Frontal cortex (tissue), 4 donors: ENCODE measurements at places on chromosomes 11 and 22.

- no peak for DNase-seq
Measured at GRCh38 chr11:87035976-87036583, 1.7 kb upstream of the TMEM135 start.

- peak; percentile 64 for DNase-seq
Measured at GRCh38 chr22:43385770-43386641, 25.8 kb upstream of the MPPED1 start.

DNA sequence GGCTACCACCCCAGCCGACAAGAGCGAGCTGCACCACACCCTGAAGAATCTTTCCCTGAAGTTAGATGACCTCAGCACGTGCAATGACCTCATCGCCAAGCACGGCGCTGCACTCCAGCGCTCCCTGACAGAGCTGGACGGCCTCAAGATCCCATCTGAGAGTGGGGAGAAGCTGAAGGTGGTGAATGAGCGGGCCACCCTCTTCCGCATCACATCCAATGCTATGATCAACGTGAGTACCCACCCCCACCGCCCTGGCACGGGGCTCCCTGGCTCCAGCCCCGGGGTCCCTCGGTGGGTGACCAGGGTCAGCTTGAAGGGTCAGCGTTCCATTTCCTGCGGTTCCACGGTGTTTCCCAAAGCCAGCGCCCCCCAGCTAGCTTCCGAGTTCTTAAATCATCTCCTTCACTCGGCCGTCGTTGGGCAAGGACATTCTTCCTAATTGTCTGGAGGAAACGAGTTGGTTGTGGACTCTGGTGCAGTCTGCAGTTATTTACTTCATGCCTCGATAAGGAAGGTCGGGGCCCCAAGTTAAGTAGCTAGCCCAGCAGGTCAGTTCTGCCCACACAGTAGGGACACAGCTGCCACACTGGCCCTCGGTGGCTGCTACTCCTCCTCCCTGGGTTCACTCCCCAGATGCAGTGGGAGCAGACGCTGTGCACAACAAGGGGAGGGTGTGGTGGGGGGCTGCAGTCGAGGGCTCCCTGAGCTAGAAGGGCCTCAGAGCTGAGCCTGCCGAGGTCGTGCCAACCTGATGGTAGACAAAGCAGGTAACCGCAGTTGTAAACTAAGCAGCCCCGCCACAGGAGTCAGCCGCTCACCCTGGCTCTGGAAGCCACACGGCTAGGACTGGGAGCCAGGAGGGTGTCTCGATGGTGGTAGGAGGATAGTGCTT lies 97.9 kb downstream of the MORC2 start:
- no peak for DNase-seq

GRCh38 chr11:78748918-78749690 lies 174.4 kb upstream of the NARS2 start:
- no peak for DNase-seq

GRCh38 chr11:108654994-108655631 lies 9.8 kb upstream of the DDX10 start:
- DNase-seq = no peak

- no peak for DNase-seq
Measured at GRCh38 chr11:107957109-107957588, 28.9 kb downstream of the RAB39A start.

DNA sequence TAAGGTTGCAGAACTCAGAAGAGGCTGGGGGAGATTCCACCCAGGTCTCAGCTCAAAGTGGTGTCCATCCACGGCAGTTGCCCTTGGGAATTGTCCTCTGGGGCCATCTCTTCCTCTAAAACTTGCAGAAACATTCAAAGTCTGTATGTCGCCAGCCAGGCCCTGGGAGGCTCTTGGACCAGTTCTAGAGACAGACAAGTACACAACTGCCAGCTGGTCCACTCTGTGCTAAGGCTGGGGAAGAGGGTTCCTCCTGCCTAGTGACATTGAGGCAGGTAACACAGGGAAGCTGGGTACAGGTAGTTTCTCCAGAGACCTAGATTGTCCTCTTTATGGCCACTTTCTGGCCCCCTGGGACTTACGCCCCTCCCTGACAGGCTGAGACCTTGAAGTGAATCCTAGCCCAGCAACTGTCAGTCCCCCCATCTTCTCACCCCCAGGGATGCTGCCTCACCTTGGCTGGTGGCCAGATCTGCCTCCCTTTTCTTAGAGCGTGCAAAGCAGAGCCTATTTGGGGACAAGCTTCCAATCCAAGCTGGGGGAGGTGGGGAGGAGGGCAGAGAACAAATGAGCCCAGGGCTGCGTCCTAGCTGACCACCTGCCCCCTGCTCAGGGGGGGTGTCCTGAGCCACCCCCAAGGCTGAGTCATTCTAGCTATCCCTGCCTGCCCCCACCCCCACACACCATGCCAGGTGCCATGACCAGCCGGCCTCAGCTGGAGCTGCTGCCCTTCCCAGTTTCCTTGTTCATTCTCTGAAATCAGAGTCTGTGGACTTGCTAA lies 8.4 kb downstream of the FAM83F start:
- no peak for DNase-seq

DNA sequence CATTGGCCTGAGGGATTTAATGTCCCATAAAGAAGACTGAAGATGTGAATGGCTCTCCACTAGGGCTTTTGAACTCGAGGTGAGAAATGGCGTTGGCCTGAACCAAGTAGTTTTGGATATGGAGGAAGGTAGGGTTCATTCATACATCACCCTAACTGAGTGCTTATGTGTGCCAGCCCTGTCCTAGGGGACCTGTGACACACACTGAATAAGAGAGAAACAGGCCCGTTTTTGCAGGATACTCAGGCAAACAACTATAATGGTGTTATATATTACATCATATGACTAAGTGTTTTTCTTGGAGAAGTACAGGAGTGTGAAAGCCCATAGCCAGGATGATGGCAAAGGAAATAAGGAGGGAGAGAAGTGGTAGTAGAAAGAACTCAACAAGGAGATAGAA lies 368.1 kb downstream of the TMEM135 start:
- DNase-seq = no peak

DNA sequence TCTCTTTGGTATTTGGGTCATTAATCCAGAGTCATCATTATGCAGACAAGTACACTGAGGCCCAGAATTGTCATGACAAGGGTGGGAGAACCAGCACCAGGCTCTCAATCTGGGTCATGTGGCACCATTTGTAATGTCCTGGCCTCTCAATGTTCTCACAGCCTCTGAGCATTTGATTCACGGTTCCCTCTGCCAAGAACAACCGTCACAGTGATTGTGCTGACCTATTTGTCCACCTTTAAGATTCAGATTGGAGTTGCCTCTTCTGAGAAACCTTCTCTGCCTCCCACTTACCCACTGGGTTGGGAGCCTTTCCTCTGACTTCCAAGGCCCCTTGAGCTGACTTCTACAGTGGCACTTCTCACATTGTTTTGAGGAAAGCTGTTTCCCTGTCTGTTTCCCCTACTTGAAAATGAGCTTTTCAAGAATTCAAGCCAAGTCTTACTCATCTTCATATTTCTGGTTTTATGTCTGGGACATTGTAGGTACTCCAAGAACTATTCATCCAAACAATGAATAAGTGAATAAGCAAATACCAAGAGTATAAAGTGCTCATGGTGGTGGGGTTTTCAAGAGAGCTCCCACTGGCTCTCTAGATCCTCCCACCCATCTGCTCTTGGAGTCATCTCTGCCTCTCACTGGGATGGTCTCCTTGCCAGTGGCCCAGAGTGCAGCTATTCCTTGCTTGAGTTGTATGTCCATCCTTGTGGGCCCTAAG lies 126.4 kb upstream of the E2F8 start:
- no peak for DNase-seq

GRCh38 chr11:93361435-93361834 lies 30.9 kb downstream of the DEUP1 start:
- no peak for DNase-seq

DNA sequence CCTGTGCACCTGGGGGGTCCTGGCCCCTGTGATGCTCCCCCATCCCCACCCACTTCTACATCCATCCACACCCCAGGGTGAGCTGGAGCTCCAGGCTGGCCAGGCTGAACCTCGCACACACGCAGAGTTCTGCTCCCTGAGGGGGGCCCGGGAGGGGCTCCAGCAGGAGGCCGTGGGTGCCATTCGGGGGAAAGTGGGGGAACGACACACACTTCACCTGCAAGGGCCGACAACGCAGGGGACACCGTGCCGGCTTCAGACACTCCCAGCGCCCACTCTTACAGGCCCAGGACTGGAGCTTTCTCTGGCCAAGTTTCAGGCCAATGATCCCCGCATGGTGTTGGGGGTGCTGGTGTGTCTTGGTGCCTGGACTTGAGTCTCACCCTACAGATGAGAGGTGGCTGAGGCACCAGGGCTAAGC lies 20.0 kb upstream of the TALDO1 start:
- DNase-seq = no peak

DNA sequence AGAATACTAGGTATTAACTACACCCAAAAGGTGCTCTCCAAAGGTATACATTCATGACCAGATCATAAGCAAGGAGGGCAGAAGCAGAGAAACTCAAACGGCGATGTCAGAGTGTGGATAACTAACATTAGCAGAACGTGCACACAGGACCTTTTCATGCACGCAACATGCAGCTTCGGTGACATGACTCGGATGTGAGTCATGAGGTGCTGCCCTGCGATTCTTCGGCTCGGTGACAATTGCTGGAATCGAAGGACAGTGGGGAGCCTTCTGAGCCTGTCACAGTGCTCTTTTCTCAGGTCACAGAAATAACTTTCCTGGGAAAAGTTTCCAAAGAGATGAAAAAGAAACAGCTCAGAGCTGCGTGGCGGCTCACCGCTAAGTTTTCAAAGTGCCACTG lies 418.5 kb upstream of the SYN3 start:
- DNase-seq = no peak

- DNase-seq = no peak
Measured at GRCh38 chr11:122910775-122911174, 28.2 kb downstream of the JHY start.

GRCh38 chr11:46417711-46418110 lies 26.1 kb upstream of the CHRM4 start:
- DNase-seq = no peak

- DNase-seq = no peak
Measured at GRCh38 chr11:133732109-133732674, 113.1 kb downstream of the SPATA19 start.

DNA sequence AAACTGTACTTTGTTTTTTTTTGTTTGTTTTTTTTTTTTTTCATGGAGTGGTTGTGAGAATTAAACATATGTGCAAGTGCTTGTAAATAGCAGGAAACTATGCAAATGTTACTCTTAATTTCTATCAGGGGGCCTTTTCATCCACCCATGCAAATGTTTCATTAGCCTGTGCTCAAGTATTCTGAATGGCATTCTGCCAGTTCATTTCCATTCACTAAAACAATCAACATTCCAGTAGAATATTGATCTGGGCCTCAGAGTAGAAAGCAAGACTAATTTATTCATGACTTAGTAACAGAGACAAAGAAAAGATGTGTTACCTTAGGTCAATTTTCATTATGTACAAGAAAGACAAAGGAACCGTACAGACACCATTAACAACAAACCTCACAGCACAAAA lies 971.4 kb downstream of the DLG2 start:
- DNase-seq = no peak

DNA sequence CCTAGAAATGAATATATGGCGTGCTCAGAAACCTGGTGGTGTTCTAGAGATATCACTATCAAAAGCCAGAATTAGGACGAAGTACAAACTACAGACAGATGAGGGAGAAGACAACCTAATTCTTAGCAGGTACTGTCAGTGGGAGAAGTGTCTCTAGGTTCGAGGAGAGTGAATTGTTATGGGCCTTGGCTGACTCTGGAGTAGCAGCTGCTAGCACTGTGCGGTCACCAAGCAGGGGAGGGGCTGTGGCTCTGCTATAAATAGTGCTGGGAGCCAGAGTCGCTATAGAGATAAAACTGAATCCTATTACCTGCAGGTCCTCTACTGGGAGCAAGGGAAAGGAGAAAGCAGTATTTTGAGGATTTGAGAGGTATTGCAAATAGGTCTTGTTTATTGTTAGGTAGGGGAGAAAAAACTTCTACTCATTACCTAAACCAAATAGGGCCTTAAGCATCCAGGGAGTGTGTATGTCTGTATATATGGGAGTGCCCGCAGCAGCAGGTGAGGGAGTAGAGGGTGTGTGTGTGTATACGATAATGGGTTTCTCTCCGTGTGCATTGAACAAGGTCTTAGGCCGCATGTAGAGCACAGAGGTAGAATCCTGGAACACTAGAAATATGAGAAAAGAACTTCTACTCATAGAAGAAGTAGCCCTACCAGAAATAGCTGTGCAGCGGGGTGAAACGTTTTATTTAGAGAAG lies 2.2 kb downstream of the MADD start:
- DNase-seq = no peak

DNA sequence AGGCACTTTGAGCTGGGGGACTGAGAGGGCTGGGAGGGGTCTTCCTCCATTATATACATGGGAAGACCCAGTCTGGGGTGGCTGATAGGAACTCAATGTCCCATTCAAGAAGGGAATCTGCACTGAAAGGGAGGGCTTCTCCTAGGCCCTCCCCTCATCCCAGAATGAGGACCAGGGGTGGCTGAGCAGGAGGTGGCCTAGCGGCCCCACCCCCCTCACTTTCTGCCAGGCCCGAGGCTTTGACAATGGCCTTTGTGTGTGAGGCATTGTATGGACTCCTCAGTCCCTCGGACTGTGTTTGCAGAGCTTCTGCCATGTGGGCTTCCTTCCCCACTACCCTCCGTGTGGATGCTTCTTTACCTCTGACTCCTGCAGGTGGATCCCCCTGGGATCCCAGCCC lies 65.7 kb downstream of the NECTIN1 start:
- DNase-seq = peak; percentile 59

DNA sequence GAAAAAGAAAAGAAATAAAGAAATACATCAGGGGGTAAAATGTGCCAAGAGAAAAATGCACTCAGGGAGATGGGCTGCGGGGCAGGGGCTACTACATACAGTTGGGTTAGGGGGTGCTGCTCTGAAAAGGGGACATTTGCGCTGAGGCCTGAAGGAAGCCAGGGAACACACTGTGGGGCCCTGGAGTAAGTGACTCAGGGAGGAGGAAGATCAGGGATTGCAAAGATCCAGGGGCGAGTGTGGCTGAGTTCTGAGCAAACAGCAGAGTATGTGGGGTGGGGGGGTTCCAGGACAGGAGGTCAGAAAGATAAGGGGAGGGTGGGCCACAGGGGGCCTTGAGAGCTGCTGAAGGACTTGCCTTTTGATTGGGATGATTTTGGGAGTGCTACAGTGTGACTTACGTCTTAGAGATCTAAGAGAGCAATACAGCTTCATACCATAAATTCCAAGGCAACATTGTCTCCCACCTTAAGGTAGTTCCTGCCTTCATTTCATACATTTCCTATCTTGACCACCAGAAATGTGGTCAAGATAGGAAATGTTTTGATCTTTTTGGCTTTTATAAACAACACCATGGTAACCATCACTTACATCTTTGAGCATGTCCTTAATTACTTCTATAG lies 5.8 kb downstream of the A4GALT start:
- DNase-seq = no peak

GRCh38 chr11:440065-441042 lies 1.5 kb downstream of the ANO9 start:
- DNase-seq = no peak

DNA sequence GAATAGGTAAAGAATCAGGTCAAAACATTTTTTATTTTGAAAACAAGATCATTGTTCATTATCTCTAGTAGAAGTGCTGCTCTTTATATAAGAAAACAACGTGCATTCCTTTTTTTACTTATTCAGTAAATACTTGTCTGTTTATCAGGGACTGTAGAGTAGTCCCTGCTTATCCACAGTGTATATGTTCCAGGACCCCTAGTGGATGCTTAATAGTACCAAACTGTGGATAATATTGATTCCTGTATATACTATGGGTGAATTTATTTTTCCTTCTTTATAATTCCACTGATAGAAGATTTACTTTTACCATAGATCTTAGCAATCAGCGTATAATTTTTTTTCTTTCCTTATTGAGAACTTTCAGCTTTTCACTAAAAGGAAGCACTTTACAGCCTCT lies 32.6 kb downstream of the CEP295 start:
- no peak for DNase-seq
